Fibroblast of skin of abdomen (primary cell): ENCODE measurements at places on chromosomes 7 and 10.

DNA sequence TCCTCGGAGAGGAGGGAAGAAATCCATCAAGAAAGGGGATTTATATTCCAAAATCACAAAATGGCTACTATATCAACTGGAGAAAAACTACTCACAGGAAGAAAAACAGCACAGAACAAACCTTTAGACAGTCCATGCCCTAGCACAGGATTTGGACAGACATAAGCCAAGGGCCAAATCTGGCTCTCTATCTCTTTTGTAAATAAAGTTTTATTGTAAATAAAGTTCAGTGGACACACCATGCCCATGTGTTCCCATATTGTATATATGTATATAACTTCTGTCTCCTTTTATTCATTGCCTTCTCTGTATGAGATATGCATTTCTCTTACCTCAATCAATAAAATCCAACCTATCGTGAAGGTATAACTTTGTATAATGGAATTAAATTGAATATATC, 742.8 kb upstream of the LRRTM3 start:
- no peak for DNase-seq

DNA sequence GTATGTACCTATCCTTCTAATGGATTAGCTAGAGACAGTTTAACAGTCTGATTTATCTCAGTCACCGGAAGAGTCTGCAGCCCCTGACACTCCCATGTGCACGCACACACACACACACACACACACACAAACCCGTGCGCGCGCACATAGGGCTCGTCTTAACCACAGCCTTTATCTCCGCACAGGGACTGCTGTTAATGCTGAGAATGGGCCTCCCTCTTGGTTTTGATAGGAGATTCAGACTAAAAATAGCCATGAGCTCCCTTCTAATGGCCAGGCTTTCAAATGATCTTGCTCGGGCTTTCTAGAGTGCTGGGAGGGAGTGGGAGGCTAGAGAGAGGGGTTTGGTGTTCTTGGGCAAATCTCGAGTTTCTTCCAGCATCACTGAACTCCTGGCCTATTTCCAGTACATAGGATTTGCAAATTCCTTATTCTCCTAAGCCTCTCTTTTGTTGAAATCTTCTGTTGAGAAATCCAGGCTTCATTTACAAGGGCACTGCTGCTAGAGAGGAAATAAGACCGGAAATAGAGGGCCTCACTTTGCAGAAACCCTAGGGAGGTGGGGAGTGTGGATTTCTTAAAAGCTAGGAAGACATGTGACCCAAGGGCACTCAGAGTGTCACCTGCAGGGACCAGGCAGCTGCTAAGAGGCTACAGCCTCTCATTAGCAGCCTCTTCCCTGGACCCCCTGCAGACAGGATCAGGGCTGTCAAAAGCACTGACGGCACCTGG, 2.4 kb downstream of the TMEM72 start:
- no peak for DNase-seq

GRCh38 chr7:55438757-55439525, 73.8 kb downstream of the LANCL2 start:
- DNase-seq = no peak

DNA sequence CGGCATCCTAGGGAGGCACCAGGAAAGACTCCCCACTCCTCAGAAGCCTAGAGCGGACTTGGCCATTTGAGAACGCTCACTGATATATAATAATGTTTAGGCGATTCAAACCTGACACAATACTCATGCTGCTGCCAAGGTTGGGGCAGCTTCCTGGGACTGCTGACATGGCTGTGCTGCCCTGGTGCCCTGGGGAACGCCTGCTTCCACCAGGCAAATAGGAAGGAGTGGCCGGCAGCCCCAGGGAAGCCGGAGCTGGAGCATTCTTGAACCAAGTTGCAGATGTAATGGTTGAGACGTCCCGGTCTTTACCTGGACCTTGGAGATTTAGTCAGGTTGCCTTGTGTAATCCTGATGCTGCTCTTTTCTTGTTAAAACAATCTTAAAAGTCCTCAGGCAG, 8.8 kb downstream of the GDF10 start:
- DNase-seq = no peak

GRCh38 chr10:118171861-118172260, 125.1 kb upstream of the RAB11FIP2 start:
- peak; percentile 59 for DNase-seq

DNA sequence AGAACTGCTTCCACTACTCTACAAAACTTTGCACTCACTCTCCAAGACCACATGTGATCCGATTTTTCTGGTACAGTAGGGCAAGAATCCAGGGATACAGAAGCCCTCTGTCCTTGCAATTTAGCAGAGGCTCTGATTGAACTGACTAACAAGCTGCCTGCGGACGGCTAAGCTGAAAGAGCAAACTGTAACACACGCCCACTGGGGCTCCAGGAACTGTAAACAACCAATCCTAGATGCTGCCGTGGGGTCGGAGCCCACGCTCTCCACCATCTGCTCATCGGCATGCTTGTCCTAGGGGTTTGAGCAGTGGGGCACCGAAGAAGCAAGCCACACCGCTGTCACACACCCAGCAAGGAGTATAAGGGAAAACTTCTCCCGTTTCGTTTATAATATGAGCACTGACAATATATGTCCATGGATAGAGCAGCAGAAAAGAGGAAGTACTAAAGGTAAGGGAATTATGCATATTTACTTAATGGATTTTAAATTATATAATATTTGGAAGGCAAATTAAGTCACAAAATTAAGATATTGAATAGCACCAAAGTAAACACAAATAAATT, 634.4 kb upstream of the POT1 start:
- no peak for DNase-seq

- DNase-seq = no peak
These were observed 18.6 kb upstream of the TRPV6 start for GRCh38 chr7:142904128-142904527.

DNA sequence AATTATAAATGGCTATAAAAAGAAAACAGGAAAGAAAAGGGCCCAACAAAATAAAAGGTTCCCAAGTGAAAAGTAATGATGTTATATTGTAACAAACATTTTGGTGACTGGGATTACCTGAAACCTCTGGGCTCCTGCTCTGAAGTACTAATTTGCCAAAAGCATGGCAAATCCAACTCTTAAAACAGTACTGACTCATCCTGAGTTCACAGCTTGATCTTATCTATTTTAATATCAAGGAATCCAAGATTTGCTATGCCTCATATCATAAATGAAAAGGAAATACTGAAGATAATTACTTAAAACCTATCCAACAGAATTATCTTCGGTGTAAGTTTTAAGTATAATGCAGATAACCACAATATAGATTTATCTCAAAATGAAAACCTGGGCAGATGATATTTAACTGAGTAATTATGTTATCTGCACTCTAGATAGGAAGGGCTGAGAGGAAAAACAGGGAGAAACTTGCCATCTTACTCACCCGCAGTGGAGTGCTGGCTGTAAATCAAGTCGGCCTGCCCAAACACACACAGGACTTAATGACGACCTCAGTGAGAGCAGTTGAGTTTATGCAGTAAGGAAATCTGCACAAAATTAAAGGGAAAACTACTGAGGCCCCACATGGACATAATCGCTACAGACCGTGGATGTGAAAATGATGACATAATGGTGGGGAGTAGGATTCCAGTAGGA, 48.4 kb downstream of the MPP7 start:
- peak; percentile 74 for DNase-seq

DNA sequence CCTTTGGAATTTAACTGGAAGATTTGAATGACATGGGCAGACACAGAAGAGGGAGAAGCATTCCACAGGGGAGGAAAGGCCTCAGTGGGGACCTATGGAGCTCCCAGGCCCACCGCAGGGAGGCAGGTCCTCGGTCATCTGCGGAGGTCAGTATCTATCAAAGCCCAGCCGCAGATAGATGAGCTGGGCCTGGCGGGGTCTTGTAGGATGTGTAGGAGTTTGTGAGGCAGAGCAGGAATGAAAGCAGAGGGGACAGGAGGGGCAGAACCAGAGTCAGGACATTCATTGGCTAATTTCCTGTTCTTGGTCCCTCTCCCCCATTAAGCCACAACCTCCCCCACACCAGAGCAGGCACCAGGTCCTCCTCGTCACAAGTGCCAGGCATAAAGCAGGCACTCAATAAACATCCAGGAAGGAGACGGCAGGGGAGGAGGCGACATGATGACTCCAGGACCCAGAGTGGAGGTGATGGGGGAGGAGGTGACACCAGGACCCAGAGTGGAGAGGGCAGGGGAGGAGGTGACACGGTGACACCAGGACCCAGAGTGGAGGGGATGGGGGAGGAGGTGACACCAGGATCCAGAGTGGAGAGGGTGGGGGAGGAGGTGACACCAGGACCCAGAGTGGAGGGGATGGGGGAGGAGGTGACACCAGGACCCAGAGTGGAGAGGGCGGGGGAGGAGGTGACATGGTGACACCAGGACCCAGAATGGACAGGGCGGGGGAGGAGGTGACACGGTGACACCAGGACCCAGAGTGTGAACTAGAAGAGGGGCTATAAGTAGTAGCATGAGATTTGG, 83.7 kb upstream of the PDGFA start:
- DNase-seq = no peak

DNA sequence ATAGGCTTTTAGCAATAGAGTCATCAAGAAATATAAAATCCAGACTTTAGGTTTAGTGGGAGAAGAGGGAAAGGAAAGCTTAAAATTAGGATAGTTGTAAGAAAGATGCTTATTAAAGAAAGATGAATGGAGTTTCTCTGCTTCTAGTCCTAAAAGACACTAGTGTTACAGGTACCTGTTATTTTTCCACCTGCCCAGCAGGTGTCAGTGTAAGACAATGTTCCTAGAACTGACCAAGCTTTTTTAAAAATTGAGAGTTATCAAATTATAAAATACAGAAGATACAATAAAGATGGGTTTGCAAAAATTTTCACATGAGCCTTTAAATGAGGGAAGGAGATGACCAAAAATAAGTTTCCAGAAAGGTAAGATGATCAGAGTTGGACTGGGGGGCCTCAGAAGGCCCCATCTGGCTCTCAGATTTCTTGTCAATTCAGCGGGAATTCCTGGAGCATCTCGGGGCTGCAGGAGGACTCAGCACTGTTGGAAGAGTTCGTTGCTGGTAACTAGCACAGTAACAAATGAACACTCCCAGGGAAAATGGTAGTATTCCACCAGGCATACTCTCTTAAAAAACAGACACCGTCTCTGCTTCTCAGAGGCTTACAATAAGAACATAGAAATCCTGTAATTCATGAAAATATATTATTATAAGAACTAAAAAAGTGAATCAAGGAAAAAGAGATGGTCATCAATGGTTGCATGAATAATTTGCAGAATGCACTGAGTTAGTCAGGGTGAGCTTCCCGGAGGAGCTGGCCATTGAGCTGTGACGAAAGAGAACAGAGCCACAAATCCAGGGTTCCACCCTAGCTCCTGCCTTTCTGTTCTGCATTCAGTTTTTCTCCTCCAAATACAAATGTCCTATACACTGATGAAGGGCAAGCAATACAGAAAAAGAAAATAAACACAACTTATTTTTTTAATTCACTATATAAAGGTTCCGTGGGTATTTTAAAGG, 71.8 kb upstream of the PIK3CG start:
- no peak for DNase-seq

- DNase-seq = no peak
These were observed 7.5 kb upstream of the AGR3 start for GRCh38 chr7:16889305-16889704.

GRCh38 chr10:113441686-113442270, 111.1 kb upstream of the HABP2 start:
- no peak for DNase-seq

- DNase-seq = no peak
These were observed 696.7 kb downstream of the TNS3 start for GRCh38 chr7:46885167-46885566.

- DNase-seq = peak; percentile 95
These were observed 997 bp upstream of the LDB1 start for GRCh38 chr10:102120991-102121738.

DNA sequence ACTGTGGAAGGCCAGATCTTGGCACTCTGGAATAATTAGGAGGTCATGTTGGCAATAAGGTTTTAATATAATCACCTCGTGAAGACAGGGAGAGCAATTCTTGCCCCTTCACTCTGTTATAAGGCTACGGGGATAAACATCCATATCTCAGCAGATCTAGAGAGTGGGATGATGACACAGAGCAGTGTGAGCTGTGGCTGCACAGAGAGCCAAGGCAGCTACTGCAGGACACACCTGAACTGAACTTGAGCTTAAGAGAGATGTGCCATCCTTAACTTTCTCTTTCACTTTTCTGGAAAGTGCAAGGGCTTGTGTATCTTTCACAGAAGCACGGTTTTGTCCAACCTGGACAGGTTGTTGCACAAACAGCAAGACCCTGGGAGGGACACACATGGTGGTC, 174.7 kb downstream of the GATA3 start:
- no peak for DNase-seq

GRCh38 chr10:24886290-24886680, 66.1 kb downstream of the PRTFDC1 start:
- no peak for DNase-seq

DNA sequence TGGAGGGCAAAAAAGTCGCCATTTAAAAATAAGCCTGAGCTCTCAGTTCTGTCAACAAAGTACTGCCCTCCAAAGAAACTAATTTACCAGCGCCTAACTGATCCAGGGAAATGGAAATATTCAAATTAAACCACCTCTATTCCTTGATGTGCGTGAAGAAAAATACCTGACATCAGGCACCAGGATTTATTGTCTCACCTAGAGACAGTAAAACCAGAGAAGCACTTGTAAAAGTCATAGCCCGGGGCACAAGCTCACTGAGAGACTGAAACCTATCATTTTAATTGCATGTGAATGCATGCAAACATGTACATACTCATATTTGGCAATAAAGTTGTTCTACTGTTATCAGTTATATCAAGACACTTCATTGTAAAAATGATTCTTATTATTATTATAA, 147.3 kb upstream of the VSTM2A start:
- DNase-seq = no peak

DNA sequence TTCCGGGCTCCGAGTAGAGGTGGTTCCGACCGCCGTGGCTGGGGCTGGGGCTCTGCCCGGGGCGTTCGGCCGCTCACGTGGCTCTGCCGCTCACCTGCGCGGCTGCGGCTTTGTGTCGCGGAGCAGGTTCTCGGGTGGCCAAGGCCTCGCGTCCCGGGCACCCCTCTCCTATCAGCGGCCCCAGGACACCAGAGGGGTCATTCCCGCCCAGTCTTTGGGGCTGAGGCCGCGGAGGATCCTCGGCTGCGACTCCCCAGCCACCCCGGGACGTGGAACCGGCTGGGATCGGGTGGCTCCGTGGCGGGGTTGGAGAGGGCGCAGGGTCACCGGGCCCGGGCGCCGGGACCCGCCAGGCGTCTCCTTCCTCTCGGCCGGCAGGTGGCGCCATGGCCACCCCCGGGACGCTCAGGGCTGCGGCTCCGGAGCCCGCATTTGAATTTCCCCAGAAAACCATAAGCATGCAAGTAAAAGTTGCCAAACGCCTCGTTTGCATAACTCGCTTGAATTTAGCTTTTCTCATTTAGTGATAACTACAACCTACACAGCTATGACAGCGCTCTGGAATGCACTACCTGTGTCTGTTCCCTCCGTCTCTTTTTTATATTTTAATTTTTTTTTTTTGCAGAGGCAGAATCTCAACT, 1.2 kb downstream of the COL26A1 start:
- DNase-seq = peak; percentile 56

DNA sequence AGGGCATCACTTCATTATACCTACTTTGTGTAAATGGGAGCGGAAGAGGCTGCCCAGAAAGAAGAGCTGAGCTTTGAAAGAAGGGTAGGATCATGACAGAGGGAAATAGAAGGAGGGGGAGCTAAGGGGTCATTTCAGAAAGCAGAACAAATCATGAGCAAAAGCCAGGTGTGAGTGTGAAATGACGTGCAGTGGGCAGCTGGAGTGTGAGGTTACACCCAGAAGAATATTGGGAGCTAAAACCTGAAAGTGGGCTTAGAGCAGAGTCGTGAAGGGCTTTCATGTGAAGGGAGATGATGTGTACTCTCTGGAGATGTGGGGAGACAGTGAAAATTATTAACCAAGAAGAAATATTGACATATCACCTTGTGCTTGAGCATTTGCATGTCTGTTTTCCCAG, 245.0 kb upstream of the YAE1 start:
- DNase-seq = no peak
